ENCODE measurements at places on chromosomes 13 and 19. TPM values are rescaled to one million over a fixed set of nuclear protein-coding genes. Genes with fewer than 3 reads are reported as not detected.
A peak's percentile ranks its signal among the peaks of the same experiment; 100 is the strongest.

DNA sequence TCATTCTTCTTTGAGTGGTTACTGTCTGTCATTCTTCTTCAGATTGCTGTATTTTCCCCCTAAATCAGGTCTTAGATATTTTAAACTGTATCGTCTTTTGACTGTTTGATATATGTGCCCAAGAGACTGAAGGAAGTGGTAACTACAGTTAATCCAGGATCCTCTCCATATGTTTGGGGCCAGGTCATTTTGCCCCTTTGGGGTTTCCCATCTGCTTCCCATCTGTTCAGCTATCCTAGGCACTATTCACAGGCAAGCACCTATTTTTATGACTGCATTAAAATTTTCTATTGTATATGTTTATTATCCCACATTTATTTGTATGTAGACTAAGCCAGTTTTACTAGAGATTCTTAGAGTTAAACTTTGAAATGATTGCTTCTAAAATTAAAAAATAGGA, 244.2 kb downstream of the PCCA start:
- DNase-seq, result no peak

DNA sequence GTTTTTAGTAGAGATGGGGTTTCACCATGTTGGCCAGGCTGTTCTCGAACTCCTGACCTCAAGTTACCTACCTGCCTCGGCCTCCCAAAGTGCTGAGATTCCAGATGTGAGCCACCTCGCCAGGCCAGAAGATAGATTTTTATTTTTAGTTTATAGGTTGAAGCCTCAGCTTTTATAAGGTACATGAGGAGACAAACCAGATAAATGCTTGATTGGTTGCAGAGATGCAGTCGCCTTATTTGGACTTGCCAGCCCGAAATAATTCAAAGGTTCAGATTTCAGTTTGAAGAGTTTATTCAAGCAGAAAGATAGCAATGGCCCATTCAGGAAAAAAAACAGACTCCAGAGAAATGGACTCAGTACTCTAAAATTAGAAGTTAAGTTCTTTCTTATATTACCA, 3.1 kb downstream of the ZNF69 start:
- no peak for DNase-seq

DNA sequence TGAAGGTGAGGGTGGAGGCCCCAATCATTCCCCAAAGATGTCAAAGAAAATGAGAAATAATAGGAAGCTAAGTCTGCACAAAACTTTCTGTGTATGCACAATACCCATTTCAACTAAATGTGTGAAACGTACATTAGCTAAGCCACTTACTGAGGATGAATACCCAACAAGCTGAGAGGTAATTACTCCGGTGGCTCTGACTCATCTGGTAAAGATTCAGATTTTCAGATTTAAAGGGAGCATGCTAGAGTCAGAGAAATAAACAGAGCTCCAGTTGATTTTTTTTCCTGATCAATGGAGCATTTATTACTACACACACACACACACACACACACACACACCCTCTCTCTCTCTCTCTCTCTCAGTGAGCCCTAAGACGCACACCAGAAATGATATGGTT, 194.8 kb upstream of the ARGLU1 start:
- no peak for DNase-seq

DNA sequence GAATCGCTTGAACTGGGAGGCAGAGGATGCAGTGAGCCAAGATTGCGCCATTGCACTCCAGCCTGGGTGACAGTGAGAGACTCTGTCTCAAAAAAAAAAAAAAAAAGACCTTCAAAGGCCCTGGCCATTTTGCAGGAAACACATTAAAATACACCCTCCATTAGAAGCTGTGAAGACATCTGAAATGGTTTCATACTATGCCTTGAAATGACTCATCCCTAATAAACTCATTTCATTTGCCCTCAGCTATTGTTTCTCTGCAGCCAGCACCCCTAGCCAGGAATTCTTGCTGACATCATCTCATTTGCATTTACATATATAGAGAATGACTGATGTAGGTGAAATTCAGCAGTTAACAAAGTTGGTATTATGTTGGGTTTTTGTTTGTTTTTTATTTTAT, 8.7 kb downstream of the EML2 start:
- peak; percentile 76 for DNase-seq

- no peak for DNase-seq
These were observed 628 bp downstream of the BEST2 start for GRCh38 chr19:12752056-12752781.

Gene RGCC
- 40.4 TPM for total RNA-seq

- DNase-seq, result no peak
These were observed 185.2 kb upstream of the IRS2 start for GRCh38 chr13:109971456-109972090.

All from pulmonary artery endothelial cell (primary cell).